ENCODE measurements at places on chromosomes 1 and 21.

DNA sequence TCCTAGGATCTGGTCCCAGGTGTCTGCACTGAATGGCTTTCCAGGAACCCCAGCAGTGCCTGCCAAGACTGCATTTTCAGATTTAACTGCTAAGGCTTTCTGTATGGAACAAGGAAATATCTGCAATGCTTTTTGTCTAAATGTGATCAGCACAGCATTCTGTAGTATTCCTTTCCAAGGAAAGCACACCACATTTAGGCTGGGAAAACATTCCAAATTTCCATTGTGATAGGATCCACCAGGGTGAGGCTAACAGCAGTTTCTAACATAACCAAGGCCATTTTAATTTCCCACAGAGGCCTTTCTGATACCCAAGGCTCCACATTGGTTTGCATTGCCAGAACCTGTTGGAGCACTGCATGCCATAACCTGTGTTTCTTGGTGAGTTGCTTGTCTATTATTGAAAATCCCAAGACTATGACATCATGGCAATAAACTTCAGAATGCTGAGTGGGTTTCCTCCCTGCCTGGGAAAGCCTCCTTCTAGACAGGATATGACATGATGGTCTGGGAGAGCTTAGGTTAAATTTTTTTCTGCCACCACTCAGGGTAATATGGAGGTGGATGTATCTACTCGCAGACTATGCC lies 23.3 kb upstream of the PTGFRN start:
- DNase-seq: peak; percentile 94

DNA sequence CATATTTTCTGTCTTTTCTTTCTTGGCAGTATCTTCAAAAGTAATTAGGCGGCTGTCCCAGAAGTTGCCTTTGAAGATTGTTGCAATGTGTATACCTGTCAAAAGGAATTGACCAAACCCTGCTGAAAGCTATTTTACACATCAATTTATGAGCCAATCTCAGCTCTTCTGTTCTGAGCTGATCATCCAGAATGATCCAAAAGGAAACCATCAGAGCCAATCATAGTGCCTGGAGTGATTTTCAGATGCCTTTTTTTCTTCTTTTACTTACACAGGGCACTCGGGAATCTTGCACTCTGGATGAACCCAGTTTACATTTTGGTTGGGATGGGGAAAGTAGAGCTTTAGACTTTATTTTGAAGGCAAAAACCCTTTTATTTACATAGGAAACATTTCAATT lies 21.8 kb upstream of the APOBEC4 start:
- peak; percentile 96 for DNase-seq

GRCh38 chr1:3822421-3822820 lies 26.1 kb upstream of the LRRC47 start:
- DNase-seq: no peak

- DNase-seq: no peak
Observed at GRCh38 chr1:223248770-223249140, 105.7 kb upstream of the TLR5 start.

GRCh38 chr1:16078925-16079656 lies 5.6 kb upstream of the FAM131C start:
- peak; percentile 83 for DNase-seq

- no peak for DNase-seq
Observed at GRCh38 chr1:39995973-39996393, 41.0 kb downstream of the MFSD2A start.

- DNase-seq: no peak
Observed at GRCh38 chr1:187788718-187789117, 960.0 kb downstream of the PLA2G4A start.

DNA sequence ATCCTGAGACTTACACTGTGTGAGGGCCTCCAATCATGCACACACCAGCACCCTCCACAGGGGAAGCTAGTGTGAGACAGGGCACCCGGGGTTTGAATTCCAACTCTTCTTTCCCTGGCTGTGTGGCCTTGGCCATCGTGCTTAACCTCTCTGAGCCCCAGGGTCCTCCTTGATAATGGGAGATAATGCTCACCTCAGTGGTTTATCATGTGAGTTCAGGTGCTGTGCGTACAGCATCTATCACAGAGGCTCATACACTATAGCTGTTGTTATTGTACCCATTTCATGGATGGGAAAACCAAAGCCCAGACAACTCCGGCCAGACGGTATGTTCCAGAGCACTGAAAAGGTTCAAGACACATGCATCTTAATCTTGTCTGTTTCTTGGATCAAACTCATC lies 16.0 kb upstream of the UBXN10 start:
- no peak for DNase-seq

DNA sequence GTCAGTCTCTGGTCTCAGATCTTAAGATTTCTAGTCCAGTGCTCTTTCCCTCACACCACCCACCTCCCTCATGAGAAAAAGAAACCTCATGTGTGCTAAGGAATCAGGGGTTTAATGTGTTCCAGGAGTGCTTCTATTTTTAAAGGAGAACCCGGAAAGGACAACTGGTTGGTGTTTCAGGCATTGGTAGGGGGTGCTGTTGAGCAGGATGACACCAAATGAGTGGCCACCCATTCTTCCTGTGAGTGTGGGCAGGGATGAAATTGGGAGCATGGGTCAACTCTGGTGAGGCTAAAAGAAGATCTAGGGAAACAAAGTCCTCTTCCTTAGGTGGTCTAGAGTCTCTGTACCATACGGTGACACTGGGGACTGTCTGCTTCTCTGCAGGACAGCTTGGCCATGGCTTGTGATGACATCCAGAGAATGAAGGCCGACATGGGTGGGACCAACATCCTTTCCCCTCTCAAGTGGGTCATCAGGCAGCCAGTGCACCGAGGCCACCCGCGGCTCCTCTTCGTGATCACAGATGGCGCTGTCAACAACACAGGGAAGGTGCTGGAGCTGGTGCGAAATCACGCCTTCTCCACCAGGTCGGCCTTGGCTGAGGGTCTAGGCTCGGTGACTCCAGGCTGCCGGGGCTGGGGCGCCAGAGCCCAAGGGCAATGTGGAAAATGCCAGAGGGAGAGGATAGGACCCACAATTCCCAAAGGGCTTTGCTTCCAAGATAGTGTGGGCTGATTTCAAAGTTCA lies 39.3 kb downstream of the VWA5B1 start:
- DNase-seq: no peak

DNA sequence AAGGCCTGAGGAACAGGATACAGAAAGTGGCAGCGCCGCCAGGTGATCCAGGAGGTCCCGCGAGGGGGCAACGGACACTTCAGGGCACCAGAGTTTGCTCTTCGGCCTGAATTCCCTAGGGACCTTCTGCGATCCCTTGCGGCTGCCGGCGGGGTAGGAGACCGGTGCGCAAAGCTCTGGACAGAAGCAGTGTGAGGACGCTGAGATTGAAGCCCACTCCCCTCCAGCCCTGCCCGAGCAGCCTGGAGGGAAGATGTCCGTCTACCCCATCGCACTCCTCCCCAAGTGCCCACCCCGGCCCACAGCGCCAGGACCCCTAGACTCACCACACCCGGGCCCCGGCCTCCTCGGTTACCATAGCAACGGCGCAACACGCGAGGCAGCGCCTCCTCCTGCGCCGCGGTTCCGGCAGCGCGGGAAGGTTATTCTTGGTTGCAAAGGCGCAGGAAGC lies at the start of gene ANKRD45:
Gene ANKRD45, minus strand, starts transcription at position 361 of the 451 bp plus-strand sequence. CDS start 10,433 bp downstream, outside the sequence.
- DNase-seq: peak; percentile 69

GRCh38 chr1:22373252-22373651 lies 78.4 kb upstream of the ZBTB40 start:
- no peak for DNase-seq

DNA sequence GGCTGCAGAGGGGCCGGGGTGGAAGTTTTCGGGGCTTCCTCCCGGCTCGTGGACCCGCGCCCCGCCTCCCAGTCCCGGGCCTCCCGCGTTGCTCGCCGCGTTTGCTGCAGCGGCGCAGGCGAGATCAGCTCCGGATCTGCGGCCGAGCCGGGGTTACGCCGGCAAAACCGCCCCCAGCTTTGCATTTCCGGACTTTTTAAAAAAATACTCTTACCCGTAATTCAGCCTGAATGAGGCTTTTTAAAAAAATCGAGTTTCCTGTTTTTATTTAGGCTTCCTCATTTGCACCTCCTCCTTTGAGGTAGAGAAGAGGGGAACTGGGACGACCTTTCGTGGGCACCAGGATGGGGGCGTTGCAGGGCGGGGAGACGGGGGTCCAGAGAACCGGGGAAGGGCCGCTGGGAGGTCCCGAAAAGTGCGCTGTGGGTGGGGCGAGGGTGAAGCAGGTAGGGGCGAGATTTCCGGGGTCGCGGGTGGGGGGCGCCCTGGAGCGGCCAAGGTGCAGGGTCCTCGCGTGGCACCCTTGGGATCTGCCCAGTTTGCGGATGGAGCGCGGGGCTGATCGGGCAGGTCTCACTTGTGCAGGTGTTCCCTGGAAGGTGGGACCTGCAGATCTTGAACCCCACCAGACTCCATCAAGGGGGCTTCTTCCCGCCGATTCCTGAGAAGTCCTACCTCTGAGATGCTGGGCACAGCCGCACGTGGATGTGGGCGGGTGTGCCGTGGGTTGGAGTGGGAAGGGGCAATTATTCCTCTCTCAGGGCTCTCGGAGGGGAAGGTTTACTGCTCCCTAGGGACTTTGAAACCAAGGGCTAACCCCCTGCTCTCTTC lies 1.1 kb downstream of the PIK3CD start:
- DNase-seq: peak; percentile 25

DNA sequence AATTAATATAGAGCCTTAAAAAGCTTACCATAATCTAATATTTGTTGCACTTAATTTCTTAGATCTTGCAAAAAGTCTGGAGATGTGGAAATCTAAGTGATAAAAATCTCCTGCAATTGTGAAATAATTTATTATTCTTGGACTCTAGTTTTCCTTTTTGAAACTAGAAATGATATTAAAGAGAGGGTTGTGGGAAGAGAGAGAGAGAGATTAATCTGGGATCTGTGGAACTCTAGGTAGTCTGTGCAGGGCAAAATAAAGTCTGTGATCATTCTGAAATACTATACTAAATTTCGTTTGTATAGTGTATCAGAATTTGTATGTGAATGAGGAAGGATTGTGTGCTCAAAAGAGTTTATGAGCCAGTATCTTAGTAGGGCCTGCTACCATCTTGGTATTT lies 692.3 kb downstream of the RWDD3 start:
- no peak for DNase-seq

GRCh38 chr21:31482460-31482859 lies 138.4 kb upstream of the TIAM1 start:
- no peak for DNase-seq

DNA sequence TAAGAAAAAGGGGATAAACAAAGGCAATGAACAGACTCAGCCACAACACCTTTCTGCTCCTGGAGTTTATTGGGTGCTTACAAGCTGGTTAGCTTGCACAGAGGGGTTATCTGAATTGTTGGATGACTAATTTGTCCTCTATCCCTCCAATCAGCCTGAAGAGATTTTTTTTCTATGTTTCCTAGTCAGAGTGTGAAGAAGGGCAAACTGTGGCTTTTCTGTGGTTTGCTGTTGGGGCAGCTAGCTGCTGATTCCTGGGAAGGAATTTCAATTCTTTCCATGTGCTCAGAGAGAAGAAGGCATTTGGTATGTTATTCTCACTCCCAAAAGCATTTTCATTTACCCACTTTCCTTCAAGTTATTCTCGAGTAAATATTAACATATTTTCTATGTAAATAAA lies 48.6 kb downstream of the PCP4 start:
- DNase-seq: no peak

DNA sequence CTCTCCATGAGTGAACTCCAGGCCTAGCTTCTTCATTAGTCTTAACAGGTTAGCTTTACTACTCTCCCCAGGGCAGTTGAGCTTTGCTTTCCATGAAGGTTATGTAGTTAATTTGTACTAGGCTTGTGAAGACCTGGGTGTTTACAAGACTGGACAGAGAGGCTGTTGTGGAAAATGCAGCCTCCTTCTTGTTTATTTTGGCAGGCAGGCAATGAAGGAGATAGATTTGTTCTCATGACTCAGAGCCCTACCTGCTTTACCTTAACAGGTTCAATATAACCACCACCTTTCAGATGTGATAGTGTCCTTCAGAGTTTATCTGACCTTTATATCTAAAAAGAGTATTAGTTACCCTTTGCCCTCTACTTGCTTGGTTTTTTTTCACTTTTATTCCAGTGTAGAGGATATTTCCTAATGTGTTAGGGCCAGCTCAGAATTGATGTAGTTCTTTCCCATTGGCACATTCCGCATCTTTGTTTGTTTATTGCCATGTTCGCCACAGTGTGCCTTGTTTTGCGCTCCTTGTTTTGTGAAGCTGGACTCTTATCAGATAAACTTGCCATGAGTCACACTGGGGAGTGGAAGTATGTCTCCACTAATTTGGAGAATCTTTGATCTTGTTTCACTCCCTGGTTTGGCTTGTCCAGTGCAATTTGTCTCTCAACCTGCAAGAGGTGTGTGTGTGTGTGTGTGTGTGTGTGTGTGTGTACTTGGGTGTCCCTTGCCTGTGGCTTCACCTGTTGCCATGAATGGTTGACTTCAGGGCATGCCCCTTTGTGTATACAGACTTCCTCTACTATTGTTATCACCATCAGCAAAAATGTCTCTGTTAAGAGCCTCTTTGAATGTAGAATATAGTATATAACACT lies 87.4 kb upstream of the MACF1 start:
- DNase-seq: no peak

DNA sequence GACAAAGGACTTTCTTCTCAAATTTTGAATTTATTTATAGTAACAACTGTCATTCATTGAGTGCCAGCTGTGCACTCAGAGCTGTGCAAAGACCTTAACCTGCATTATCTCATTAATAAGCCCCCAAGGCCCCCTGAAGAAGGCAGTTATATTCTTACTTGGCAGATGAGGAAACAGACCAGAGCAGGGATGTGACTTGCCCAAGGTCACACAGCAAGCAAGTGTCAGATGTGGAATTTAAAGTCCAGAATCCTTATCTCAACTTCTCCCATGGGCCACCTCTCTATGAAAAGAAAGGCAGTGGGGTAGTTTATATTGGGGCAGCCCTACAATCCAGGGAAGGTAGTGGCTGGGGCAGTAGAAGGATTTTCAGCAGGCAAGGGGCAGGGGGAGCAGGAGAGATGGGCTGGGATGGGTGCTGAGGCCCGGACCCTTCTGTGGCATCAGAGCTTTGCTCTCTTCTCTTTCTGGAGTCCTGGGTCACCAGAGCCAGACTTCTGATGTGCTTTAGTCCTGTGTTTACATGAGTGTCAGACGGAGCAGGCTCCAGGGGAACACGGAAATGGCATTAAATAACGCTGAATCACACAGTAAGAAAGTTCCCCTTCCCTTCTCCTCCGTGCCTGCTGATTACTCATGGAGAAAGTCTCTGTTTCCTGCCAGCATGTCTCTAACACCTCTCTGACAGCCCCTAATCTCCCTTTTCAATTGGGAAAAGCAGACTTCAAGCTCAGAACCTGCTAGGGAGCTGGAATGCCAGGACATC lies 39.5 kb downstream of the EPHB2 start:
- peak; percentile 83 for DNase-seq

- no peak for DNase-seq
Observed at GRCh38 chr1:180888870-180889269, 23.8 kb upstream of the KIAA1614 start.
